EH (cell line): ENCODE measurements at places on chromosomes 13 and 19.

DNA sequence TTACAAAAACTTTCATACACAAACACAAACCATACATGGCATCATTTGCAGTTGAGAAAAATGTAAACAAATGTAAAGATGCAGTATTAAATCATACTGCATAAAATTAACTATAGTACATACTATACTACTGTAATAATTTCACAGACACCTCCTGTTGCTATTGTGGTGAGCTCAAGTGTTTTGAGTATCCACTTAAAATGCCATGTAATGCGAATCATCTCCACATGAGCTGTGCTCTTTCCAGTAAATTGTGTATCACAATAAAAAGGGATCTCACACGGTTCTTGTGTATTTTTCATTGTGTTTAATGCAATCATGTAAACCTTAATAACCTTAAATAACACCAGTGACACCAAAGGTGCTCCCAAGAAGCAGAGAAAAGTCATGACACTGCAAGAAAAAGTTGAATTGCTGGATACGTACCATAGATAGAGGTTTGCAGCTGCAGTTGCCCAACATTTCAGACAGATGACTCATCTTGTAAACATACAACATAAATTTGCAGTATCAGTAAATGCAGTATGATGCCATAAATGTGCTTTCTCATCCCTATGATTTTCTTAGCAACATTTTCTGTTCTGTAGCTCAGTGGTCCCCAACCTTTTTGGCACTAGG, 166.6 kb downstream of the RAP2A start:
- peak; percentile 57 for DNase-seq

DNA sequence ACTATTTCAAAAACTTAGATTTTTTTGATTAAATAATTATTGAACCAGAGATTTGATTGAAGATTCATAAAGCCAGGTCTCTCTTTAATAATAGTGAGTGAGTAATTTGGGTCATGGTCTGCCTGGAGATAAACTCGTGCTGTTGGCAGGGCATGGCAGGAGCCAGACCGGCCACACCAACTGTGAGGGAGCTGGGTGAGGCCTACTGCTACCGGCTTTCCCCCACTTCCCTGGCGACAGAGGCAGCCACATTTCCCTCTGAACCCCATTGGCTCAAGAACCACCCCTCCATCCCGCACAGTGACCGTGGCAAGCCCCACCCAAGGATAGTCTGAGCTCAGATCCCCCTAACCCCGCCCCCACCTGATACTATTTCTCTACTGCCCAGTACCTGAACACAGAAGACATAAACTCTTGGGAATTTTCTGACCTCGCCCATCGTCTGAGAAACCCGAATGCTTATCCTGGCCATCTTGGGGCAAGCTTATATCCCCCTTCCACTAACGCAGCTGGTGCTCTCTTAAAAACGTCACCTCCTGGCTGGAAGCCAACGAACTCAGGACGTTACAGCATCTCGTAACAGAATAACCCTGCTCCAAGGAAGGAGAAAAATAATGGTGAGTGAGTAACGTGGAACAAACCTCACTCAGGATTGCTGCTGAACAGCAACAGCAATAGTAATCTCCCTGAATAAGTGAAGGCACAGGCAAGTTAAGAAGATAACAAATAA, 627.6 kb upstream of the PCDH9 start:
- DNase-seq = no peak

DNA sequence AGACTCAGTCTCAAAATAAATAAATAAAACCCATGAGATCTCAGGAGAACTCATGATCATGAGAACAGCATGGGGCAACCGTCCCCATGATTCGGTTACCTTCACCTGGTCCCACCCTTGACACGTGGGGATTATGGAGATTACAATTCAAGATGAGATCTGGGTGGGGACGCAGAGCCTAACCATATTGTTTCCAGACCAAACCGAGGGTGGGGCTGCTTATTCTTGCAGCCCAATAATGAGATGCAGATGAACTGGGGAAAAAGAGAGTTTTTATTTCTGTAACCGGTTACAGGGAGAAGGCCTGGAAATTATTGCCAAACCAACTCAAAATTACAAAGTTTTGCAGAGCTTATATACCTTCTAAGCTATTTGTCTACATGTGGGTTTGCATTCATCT, 12.8 kb downstream of the TRAPPC2B start:
- no peak for DNase-seq

DNA sequence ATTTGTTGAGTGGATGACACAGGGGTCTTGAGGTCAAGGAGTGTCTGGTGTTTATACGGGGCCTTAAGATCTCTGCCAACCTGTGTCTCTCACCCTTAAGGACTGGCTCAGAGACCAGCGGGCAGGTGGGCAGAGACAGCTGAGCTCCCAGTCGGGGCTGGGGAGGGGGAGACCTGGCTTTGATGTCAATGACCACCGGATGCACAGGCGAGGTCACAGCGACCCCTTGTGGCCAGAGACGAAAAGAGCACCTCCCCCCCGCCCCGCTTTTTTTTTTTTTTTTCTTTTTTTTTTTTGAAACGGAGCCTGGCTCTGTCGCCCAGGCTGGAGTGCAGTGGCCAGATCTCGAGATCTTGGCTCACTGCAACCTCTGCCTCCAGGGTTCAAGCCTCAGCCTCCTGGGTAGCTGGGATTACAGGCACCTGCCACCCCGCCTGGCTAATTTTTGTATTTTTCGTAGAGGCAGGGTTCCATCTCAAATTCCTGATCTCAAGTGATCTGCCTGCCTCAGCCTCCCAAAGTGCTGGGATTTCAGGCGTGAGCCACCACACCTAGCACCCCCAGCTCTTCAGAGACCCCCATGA, 12.1 kb upstream of the KLK14 start:
- peak; percentile 18 for DNase-seq

DNA sequence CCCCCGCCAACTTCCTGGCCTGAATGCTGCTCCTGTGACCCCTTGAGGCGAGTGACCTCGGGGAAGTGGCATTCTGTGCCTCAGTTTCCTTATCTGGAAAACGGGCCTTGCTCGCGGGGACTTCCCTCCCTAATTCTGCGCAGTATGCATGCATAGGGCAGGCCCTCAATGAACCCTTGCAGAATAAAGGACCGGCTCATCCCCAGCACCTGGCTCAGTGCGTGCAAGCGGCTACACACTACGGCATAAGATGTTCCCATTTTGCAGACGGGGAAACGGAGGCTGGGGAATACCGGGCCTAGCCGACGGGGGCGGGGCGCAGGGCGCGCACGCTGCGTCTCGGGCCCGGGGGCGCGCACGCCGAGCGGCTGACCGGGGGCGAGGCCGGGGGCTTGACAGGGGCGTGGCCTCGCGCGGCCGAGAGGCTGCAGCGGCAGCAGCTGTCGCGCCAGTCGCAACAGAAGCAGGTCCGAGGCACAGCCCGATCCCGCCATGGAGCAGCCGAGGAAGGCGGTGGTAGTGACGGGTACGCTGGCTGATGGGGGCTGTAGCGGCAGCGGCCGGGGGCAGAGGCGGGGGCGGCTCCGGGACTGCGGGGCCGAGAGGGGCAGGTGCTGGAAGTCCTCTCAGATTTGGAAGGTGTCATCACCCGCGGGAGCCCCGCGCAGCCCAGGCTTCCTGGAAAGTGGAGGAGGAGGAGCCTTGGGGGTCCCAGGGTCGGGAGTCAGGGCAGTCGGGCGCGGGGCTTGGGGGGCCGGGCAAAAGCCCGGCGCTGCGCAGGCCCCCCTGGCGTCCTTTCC, at the start of gene PGPEP1:
Gene PGPEP1, plus strand, starts transcription at position 409 of the 800 bp plus-strand sequence. Its CDS starts 84 bp downstream, at position 493.
- peak; percentile 63 for DNase-seq

GRCh38 chr13:49022472-49023144, 46.9 kb downstream of the FNDC3A start:
- DNase-seq = peak; percentile 65

- no peak for DNase-seq
Measured at GRCh38 chr13:30022796-30023195, 172.4 kb upstream of the UBL3 start.
